ENCODE measurements at places on chromosomes 13 and 19.

DNA sequence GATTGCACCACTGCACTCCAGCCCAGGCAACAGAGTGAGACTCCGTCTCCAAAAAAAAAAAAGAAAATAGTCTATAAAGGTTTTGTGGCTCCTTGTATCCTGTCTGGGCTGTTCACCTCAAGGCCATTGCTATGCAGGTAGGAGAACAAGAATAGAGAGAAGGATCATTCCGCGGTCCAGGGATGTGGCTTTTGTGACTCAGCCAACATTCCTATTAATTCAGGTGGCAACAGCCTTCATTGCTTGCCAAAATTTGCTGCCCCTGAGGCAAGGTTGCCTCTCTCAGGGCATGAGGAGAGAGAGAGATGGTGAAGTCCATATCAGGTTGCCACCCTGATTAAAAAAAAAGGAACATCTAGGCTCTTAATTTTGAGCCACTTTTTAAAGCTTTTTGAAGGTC lies 8.0 kb downstream of the ZNF551 start:
- no peak for DNase-seq

DNA sequence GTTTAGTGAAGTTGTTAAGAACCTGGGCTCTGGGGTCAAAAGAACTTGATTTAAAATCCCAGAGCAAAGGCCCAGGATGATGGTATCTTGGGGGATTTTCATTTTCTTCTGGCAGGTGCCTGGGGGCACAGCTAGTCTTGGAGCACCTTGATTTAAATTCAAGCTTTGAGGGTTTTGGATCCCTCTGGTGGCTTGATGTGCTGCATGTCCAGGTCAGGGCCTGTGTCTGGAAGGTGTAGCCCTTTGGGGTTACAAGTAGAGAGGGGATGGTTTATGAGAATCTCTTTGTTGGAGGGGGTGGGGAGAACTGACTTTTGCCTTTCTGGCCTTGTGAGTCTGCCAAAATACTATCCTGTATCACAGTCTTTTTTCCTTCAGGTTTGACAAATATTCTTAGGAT lies 55.8 kb downstream of the AKAP11 start:
- DNase-seq, result no peak

GRCh38 chr19:34066007-34066643 lies 106.2 kb upstream of the LSM14A start:
- no peak for DNase-seq

- DNase-seq, result peak; percentile 79
Observed at GRCh38 chr19:51327066-51328001, 14.6 kb downstream of the VSIG10L start.

GRCh38 chr13:108496362-108497210 lies 132.8 kb upstream of the MYO16 start:
- DNase-seq, result no peak

- no peak for DNase-seq
Observed at GRCh38 chr13:46035066-46035465, 17.5 kb downstream of the ZC3H13 start.

DNA sequence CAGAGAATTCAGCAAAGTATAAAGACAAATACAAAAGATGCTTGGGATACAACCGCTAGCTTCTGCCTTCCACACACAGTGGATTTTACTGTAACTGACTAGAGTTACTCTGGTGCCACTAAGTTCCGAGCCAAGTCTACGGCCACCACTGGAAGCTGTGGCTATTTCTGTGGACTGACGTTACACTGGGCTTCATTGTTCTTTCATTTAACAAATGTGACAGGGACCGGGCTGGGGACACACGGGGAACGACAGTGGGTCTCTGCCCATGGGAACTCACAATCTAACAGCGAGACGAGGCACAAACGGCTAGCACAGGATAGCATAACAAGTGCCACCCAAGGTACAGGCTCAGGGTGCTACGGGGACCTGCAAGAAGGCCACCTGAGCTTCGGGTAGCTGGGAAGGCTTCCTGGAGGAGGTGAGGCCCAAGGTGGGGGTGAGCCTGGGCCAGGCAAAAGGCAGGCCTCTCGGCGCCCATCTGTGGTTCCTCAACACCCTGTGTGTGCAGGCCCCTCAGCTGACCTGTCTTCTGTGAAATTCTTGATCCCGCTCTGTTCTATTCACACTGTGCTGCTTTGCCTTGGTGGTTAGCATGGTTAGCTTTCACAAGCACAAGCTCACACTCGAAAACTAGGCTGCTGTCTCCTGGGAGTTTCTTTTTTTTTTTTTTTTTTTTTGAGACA lies 10.3 kb upstream of the IL4I1 start:
- DNase-seq, result no peak

DNA sequence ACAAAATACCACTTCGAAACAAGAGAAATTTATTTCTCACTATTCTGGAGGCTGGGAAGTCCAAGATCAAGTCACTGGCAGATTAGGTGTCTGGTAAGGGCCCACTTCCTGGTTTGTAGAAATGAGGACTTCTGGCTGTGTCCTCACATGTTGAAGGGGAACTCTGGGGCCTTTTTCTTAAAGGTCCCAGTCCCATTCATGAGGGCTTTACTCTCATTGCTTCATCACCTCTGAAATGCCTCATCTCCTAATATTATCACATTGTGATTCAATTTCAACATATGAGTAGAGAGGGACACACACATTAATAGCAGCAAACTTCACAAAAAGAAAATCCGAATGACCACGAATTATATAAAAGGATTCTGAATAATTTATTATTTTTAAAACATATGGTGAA lies 21.6 kb upstream of the SIGLEC14 start:
- DNase-seq, result no peak

- no peak for DNase-seq
Observed at GRCh38 chr19:1527650-1528309, 3.9 kb downstream of the PLK5 start.

DNA sequence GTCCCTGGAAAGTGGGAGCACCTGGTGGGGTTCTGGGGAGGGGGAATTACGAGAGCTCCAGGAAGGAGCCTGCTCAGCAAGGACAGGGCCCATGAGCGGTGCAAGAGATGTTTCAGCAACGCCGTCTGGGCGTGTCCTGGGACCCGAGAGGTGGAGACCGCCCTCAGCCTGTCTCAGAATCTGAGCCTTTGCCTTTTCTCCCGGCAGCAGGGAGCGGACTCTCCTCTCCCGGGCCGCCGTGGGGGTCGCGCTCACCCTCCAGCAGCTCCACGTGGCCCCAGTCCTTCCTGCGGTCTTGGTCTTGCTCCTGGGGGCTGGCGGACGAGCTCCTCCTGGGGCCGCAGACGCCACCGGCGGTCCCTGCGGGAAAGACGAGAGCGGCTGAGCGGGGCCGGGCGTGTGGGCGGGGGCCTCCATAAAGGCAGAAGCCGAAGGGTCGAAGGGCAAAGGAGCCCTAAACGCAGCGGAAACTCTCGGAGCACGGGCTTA lies 714 bp downstream of the POLRMT start:
- DNase-seq, result peak; percentile 73

- DNase-seq, result no peak
Observed at GRCh38 chr19:6020166-6020882, 42.4 kb upstream of the RANBP3 start.

DNA sequence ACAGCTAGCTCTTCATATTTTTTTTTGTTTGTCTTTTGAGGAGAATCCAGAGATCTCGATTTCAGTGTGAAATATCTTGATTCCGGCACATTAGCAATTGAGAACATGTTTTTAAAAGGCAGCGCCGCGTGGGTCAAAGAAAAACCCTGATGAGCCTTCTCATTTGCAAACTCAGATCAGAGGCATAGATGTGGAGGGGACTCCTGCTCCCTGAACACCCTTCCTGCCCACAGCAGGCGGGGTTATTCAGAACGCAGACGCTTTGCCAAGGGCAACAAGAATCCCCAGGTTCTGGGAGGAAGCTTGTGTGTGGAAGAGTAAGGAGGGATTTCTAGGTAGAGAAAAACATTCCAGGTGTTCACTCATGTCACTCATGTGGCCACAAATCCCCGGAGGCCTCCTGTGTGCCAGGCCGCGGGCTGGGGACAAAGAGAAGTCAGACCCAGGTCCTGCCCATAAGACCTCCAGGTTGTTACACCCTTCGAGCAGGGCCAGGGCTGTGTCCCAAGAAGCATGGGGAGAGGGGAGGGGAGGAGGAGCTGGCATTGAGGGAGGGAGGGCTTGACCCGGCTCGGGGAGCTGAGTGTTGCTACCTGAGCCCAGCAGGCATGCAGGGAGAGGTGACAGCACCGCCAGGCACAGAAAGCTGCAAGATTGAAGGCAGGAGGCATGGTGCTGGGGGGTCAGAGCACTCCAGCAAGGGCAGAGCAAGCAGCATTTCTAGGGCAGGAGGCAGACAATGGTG lies 15.9 kb upstream of the IGLON5 start:
- DNase-seq, result no peak

GRCh38 chr19:32921624-32922023 lies 50.1 kb downstream of the CEP89 start:
- DNase-seq, result peak; percentile 34

DNA sequence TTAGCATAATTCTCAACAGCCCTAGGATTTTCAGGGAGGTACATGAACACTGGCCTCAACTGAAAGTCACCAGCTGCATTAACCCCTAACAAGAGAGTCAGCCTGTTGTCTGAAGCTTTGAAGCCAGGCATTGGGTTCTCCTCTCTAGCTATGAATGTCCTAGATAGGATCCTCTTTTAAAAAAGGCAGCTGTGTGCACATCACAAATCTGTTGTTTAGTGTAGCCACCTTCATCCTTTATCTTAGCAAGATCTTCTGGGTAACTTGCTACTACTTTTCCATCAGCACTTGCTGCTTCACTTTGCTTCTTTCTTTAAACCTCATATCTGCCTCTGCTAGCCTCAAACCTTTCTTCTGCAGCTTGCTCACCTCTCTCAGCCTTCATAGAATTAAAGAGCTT lies 1692.1 kb downstream of the EFNB2 start:
- no peak for DNase-seq

GRCh38 chr13:98416408-98416807 lies 160.5 kb downstream of the STK24 start:
- no peak for DNase-seq

DNA sequence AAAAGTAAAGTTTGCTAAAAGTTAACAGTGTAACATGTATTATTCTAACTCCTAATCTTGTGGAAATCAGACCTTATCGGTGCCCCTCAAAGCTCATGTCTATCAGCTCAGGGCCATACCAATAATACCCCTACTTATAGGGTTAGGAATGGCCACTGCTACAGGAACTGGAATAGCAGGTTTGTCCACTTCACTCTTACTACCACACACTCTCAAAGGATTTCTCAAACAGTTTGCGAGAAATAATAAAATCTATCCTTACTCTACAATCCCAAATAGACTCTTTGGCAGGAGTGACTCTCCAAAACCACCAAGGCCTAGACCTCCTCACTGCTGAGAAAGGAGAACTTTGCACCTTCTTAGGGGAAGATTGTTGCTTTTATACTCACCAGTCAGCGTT lies 1677.7 kb downstream of the OLFM4 start:
- no peak for DNase-seq

- no peak for DNase-seq
Observed at GRCh38 chr13:85709072-85709471, 90.1 kb downstream of the SLITRK6 start.

DNA sequence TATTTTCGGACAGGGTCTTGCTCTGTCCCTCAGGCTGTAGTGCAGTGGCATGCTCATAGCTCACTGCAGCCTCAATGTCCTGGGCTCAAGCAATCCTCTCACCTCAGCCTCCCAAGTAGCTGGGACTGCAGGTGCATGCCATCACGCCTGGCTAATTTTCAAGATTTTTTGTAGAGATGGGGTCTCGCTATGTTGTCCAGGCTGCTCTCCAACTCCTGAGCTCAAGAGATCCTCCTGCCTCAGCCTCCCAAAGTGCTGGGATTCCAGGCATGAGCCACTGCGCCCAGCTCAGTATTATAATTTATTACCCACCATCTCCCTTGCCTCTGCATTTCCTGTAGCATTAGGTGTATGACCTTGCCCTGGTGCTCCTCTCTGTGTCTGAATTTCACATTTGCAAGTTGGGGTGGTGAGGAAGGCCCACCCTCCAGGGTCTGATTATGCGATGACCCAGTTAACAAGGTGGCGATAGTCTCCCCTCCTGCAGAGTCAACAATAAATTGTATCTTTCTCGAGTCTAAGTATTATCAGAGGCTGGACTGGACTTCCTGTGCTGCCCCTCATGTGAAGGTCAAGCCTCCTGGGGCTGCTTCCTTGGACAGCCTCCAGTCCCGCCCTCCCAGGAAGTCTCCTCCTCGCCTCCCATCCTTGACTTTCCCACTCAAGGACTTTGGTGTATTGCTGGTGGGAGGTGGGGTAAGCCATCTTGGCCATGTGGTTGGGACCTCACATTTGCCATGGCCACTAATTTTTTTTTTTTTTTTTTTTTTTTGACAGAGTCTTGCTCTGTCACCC lies 1.5 kb upstream of the TUBB4A start:
- no peak for DNase-seq

DNA sequence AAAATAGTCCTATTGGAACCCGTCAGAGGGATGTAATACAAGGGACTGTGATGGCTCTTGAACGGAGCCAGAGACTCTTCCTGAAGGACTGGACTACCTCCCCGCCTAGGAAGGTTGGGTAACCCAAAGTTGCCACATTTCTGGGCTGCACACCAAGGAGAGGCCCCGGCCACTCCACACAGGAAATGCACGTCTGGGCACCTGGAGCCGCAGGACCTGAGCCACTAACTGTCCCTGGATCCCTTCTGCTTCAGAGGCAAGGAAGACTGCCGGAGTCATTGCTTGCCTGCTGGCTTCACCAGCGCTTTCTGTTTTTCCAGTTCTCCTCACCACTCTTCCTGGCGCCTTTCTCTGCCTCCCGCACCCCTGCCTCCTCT lies 1.2 kb upstream of the FLT1 start:
- no peak for DNase-seq

- DNase-seq, result peak; percentile 39
Observed at GRCh38 chr13:25286308-25286968, 850 bp downstream of the MTMR6 start.

GRCh38 chr13:113231306-113232207 lies 22.1 kb downstream of the CUL4A start:
- DNase-seq, result no peak

DNA sequence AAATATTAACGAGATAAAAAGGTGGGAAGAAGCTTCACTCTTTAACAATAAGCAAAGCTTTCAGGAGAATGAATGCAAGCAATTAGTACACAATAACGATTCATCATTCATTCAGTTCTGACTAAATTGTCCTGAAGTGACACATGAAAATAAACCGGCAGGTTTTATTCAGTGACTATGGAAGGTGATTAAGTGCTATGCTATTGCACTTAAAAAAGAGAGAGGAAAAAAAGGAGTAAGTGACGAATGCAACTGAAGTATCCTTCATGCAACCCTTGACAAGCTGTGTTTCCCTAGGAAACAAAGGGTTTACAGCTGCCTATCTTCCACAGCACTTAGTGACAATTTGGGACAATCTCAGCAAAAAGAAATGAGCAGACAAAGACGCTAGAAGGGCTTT lies 1.4 kb downstream of the LIG4 start:
- DNase-seq, result no peak

DNA sequence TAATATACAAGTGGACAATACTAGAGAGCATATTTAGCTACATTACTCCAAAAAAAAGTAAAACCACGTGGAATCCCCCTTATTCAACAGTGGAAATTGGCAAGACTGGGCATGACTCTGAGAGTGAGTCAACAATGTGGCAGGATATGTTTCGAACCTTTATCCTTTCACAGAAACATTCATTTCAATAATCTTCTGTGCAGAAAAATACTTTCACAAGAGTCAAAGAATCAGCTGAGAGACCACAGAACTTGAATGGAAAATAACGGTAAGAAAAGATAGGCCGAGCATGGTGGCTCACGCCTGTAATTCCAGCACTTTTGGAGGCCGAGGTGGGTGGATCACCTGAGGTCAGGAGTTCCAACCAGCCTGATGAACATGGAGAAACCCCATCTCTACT lies 25.1 kb upstream of the CD70 start:
- no peak for DNase-seq

Data from stimulated activated CD8-positive, alpha-beta memory T cell treated with anti-CD3 and anti-CD28 coated beads, Interleukin-4, amount 100 ng/mL, for 48 hours (primary cell).